ENCODE measurements at places on chromosomes 16 and 17.

DNA sequence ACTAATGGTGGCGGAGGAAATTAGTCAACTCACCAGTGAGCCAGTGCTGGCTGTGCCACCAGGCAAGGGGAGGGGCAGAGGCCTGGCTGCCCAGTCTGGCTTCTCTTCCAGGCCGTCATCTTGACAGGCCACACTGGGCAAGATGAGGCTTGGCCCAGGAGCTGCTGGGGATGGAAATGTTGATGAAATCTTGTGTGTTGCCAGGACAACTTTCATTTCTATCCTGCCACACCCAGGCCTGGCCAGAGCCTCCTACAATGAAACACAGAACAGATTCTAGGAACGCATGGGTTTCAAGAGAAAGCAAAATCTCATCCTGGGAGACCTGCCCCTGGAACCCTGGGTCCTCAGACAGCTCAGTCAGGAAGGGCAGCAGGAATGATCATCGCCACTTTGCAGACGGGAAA lies 9.3 kb downstream of the HEXIM2 start:
- DNase-seq = no peak

DNA sequence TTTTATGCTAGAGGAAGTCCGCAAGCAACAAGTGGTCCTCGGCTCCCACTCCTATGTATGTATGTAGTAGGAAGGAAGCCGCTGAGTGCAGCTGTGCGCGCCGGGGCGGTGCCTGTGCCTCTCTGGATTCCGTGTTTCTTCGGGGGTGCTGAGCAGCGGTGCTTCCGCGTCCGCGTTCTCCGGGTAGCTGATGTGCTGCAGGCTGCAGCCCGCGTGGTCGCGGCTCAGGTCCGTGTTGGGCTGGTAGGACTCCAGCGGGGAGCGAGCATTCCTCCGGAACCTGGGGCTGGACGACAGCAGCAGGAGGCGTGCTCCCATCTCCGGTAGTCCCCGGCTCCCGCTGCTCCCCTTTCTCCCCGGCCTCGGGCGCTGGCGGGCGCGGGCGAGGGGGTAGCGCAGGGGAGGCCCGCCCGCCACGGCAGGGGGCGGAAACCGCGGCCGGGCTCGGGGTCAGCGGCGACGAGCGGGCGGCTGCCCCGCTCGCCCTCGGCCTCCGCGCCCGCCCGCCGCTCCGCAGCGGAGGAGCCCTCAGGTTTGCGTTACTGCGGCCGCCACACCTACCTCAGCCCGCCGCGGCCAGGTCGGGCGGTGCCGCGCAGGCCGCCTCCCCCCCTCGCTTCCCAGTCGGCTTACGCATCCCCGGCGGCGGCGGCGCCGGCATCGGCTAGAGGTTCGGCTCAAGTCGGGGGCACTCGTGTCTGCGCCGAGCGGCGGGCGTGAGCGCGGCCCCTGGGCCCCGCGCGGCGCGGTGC lies 487 bp downstream of the C17orf67 start:
- peak; percentile 90 for DNase-seq

DNA sequence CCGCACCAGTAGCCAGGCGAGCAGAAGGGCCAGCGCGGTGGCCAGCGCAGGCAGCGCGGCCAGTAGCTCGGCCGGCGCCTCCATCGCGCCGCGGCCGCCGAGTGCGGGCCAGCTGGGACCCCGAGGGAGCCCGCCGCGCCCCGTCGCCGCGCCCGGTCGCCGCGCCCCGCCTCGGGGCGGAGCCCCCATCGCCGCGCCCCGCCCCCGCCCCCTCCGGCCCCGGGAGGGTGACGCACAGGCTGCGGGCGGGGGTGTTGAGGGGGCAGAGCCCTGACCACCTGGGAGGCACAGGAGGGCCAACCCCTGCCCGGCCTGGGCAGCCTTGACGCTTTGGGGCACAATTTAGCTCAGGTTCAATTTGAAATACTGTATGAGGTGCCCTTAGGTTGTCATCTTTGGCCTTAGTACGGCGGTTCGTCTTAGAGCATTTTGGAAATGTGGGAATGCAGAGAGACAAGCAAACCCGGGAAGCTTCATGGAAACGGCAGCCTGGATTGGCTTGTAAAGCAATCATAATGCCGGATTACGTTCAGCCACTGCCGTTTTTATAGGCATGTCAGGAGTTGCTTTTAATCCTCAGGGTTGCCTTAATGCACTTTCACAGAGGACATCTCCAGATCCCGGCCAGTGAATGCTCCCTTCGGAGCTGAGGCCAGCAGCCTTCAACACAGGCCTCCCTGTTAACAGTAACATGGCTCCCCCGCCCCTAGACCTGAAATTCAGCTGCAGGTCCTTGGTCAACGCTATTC lies at the start of gene MXRA7:
Gene MXRA7 (minus strand): TSS at position 103 of the 749 bp plus-strand sequence. CDS start 19 bp downstream, at position 84.
- peak; percentile 74 for DNase-seq

DNA sequence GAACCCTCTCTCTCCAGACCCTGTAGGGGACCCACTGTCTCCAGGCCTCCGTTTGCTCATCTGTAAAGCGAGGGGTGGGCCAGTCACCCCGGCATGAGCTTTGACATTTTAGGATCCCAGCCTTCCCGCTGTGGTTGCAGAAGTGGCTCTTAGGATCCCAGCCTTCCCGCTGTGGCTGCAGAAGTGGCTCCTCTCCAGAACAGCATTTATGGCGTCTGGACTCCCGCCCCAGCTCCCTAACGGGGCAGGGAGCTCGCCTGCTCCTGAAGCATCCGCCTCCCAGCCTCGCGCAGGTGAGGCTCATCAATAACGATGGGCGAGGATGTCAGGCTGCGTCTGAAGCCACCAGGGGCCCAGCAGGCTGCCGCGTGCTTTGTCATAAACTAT lies 222.3 kb upstream of the TNRC6C start:
- peak; percentile 23 for DNase-seq

GRCh38 chr17:74643826-74644225 lies 20.3 kb upstream of the CD300E start:
- no peak for DNase-seq

- DNase-seq = no peak
Observed at GRCh38 chr17:33028778-33029177, 37.1 kb downstream of the SPACA3 start.

- peak; percentile 8 for DNase-seq
Observed at GRCh38 chr17:78781104-78781892, 775 bp downstream of the CYTH1 start.

GRCh38 chr16:54000361-54000760 lies 286.2 kb downstream of the IRX3 start:
- no peak for DNase-seq

- no peak for DNase-seq
Observed at GRCh38 chr17:72491102-72491501, 370.3 kb downstream of the SOX9 start.

- no peak for DNase-seq
Observed at GRCh38 chr17:49987681-49988441, 7.2 kb downstream of the DLX3 start.

GRCh38 chr17:35842239-35842638 lies 26.5 kb downstream of the HEATR9 start:
- DNase-seq = no peak

- DNase-seq = no peak
Observed at GRCh38 chr16:57624044-57624688, 4.3 kb upstream of the ADGRG1 start.

DNA sequence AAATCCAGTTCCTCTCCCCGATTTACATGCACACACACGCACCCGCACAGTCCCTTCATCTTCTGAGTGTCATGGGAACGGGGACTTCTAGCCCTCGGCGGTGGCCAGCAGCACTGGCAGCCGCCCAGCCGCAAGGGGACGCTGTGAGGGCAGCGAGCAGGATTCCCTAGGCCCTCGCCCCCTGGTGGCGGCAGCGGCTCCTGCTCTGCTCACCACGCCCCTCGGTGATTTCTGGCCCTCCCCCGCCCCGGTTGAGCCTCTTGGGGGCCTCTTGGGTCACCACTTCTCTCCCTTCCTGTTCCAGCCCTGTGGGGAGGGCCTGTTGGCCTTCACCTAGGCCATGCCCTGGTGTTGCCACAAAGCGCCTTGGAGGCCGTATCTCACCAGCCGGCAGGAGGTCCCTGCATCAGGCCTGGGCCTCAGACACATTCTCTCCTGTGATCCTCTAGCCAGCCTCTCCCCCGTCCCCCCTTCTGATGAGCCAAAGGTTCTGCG lies 75.2 kb upstream of the KSR1 start:
- peak; percentile 82 for DNase-seq

- no peak for DNase-seq
Observed at GRCh38 chr17:58052945-58053715, 30.1 kb upstream of the DYNLL2 start.

GRCh38 chr17:8629371-8630226 lies 926 bp downstream of the MYH10 start:
- DNase-seq = peak; percentile 50
